CD4-positive, alpha-beta T cell treated with Interferon alpha-2 for 1 hour (primary cell): ENCODE measurements at places on chromosomes 3 and 15.

DNA sequence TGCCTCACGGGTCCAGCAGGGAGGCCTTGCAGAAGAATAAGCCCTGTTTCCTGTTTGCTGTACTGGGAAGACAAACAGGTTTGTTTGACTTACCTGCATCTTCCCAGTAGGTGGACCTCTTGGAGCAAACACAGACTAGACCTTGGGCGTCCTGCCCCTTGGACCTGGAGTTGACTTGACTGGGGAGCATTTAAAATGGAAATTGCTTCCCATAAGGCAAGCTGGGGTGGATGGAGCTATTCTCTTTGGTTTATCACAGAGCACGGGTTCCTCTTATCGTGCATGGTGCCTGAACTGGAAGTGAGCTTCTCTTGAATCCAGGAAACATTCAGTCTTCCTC lies 151.4 kb downstream of the RPLP1 start:
- DNase-seq = no peak

GRCh38 chr3:45688194-45688881 lies 858 bp upstream of the SACM1L start:
- no peak for DNase-seq

GRCh38 chr3:195048059-195048905 lies 222.7 kb downstream of the XXYLT1 start:
- DNase-seq = no peak

GRCh38 chr3:98743071-98743470 lies 20.1 kb upstream of the ST3GAL6 start:
- no peak for DNase-seq

GRCh38 chr3:134369861-134370596 lies 4.2 kb downstream of the AMOTL2 start:
- DNase-seq = no peak

DNA sequence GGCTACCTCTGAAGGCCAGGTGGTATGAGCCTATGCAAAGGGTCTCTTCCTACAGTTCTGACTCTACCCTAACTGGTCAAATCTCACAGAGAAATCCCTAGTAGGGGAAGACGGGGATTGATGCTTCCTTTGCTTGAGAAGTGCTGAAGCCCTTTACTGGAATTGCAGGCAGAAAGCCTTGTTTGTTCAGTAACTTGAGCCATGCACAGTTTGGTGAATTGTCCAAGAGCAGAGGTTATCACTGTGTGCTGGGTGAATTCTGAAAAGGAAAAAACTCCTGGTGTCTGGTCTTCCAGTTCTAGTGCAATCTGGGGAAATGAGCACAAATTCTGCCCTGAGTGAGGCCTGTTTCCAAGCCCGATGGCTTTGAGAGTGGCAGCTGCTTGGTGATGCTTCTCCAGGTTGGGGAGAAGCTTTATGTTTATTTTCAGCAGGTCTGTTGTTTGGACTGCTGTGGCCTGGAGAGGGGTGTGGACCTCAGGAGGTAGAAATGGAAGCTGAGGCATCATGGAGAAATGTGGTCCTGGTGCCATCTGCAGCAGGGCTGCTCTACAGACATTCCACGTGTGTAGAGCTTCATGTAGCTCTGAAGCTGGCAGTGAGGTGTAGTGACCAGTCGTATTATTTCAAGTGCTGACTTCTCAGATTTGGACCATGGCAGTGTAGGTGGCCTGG lies 60.9 kb downstream of the ARNT2 start:
- no peak for DNase-seq

- DNase-seq = no peak
These were observed 60.9 kb downstream of the MSL2 start for GRCh38 chr3:136135039-136135802.

DNA sequence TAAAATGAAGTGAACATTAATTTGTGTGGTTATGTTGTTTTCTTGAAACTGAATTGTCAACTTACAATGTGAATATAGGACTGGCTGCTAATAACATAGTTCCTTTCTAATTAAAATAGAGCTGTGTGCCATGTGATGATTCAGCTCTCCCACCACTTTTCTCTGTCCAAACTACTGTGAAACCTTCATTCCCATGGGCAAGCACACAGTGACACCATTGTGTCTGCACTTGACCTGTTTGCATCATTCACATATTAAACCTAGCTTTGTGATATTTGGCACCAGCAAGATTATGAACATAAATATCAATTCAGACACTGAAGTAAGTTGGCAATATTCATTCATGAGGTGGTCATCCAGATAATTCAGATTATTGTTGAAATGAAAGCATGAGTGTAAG lies 78.8 kb upstream of the TCF12 start:
- no peak for DNase-seq

GRCh38 chr3:88611826-88612326 lies 462.1 kb downstream of the C3orf38 start:
- DNase-seq = no peak

DNA sequence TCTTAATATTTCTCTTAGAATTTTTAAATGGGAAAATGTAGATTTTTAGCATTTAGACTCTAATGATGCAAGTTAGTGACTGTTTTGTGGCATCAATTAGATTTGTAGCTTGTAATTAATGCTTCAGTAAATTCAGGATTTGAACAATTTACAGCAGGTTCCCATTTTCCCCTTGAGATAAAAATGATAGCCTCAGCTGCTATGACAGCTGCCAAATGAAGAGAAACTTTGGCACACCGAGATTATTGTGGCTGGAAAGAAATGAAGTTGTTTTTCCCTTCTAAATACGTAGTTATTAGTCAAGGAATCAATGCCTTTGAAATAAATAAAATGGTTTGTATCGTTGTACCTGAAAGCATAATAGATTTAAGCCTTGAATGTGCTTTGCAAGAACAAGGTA lies 206.4 kb upstream of the P2RY1 start:
- DNase-seq = no peak

GRCh38 chr3:12170207-12170606 lies 11.5 kb upstream of the TIMP4 start:
- no peak for DNase-seq

GRCh38 chr3:23685541-23686258 lies 120.1 kb upstream of the UBE2E1 start:
- no peak for DNase-seq

GRCh38 chr15:42102646-42103235 lies 8.4 kb upstream of the PLA2G4D start:
- DNase-seq = no peak

DNA sequence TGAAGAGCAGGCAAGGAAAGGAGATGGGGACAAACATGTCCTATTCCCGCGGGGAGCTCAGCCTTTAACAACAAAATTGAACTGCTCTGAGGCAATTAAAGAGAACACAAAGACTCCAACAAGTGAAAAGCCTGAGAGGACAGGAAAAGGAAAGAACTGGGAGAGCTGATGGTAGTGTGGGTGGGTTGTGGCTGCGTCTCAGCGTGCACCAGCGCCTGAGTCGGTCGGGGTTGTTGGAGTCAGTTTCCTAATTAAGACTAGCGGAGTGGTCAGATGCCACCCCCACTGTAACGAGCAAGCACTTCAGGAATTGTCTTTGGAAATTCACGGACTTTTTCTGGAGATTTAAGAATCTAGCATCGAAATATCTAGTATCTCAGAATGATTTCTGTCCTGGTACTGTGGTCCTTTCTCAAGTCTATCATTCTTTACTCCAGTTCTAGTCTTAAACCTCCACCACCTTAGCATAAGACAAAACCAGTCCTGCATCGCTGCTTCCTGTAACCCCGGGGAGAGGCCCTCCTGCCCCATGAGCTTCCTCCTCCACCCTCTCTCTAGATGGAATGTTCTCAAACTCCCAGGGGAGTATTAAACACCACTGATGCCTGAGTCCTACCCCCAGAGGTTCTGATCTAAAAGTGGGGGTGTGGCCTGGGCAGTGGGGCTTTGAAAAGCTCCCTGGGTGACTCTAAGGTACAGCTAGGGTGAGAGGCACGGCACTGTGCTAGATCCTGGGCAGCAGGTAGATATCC lies 104.0 kb downstream of the CYP19A1 start:
- DNase-seq = no peak
